NCI-H2029 treated with DMSO at 0.1 percent for 48 hours (cell line): ENCODE measurements at places on chromosomes 13 and 19.

- peak; percentile 83 for DNase-seq
These were observed 1.5 kb upstream of the CEACAM5 start for GRCh38 chr19:41706741-41707501.

DNA sequence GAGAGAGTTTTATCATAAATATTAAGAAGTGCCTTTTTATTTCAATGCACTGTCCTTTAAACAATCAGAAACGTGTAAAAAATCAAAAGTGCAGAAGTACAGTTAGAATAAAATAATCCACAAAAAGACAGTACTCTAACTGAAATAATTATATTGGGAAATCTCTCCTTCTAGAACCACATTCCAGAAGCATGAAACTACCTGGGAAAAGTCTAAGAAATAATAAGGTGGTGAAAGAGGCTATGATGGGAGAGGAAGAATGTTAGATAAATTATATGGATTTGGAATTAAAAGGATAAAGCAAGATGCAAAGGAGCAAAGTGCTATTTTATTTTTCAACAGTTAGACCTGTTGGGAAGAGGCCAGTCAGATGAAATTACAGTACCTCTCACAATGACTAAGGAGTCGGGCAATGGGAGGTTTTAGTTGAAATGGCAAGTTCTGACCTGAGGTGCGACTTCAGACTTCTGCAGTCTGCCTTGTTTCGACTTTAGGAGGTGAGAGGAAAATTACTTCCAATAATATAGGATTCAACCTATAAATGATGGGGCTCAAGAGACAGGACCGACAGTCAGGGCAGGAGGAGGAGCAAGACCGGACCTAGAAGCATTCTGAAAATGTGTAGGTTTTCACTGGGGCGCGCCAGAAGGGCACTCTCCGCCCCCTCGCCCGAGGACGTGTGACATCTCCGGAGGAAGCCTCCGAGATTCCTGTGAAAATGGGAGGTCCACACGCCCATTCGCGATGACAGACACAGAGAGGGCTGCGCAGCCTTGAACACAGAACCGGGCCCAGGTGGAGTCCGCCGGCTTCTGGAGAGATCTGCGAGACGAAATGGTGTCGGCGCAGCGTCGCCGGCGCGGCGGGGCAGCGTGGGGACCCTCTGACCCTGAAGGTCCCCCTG is 717 bp downstream of the SPRYD7 start:
- no peak for DNase-seq

DNA sequence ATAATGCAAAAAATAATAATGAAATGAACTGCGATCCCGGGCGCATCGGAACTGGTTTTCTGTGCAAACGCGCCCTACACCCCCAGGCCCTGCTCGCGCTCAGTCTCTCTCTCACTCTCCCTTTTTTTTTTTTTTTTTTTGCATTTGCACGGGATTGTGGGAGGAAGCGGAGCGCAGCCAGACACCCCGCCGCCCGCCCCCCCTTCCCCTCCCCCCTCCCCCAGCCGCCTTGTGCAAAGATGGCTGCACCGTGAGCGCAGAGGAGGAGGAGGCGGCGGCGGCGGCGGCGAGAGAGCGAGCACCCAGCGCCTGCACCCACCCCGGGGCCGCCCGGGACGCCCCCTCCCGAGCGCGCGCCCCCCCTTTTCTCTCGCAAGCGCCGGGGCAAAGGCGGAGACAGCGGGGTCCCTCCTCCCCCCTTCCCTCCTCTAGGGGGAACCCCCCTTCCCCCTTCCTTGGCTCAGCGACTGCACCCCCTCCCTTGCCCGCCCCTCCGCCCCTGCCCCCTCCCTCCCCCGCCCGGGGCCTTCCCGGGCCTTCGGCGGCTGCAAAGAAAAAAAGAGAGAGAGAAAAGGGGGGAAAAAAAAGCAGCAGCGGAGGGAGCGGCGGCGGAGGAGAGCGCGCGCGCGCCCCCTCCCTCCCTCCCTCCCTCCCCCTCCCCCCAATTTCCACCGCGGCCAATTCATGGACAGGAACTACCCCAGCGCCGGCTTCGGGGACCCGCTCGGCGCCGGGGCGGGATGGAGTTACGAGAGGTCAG is at the start of gene PRR12:
Gene PRR12, plus strand, starts transcription at position 212 of the 760 bp plus-strand sequence. Its CDS starts 473 bp downstream, at position 685.
- DNase-seq: peak; percentile 20

- no peak for DNase-seq
These were observed 38.8 kb upstream of the ALOX5AP start for GRCh38 chr13:30696278-30697176.

DNA sequence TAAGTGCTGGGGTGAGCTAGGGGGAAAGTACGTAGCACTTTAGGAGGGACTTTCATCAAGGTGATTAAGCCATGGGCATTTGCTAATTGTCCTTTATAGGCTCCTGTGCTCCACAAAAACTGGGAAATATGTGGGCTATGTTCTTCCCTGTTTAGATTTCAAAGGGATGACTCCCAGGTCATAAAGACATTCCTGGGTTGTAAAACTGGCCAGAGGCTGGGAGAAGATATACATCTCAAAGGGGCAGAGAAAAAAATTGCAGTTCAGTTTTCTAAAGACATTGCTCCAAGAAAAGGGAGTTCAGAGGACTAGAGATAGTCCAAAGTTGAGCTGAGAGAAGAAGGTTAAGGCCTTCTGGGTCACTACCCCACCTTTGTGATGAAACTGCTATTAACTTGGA is 204.8 kb downstream of the MYO16 start:
- no peak for DNase-seq

DNA sequence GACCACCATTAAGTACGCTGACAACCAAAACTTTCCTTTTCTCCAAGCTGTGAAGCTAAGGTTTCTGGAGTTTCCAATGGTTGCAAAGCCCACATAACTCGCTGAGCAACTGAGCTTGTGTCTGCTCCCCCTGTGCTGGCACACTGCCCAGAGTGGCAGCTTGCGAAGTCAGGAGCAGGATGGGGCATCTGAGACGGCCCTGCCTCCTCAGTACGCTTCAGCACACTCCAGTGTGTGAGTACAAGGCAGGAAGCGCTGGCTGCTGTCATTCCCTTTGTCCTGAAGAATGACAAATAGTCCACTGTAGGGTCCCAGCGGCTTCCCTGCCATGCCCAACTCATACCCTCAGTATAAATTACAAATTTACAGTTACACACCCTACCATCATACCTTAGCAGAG is 51.5 kb downstream of the SKA3 start:
- DNase-seq: peak; percentile 43

DNA sequence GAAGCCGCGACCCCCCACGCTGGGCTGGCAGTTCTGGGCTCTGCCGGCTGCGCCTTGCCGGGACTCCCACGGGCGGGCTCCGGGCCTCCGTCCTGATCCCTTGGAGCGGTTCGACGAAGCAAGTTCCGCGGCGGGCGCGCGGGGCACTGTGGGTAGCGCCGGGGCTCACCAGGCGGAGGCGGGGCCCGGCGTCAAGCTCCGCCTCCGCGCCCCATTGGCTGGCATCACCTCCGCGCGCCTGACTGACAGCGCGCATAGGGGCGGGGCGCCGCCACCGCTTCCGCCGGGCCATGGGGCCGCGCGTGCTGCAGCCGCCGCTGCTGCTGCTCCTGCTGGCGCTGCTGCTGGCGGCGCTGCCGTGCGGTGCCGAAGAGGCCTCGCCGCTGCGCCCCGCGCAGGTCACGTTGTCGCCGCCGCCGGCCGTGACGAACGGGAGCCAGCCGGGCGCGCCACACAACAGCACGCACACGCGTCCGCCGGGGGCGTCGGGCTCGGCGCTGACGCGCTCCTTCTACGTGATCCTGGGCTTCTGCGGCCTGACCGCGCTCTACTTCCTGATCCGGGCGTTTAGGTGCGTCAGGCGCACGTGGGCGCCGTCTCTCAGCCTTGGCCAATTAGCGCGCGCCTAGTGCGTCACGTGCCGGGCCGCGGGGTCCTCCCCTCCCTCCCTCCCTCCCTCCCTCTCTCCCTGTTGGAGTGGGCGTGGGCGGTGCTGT is at the start of gene FAM174C:
Gene FAM174C, plus strand, starts transcription at position 271 of the 716 bp plus-strand sequence. Its CDS starts 20 bp downstream, at position 291.
- DNase-seq: peak; percentile 73

- no peak for DNase-seq
These were observed 452.7 kb downstream of the SUCLA2 start for GRCh38 chr13:47548294-47548840.

DNA sequence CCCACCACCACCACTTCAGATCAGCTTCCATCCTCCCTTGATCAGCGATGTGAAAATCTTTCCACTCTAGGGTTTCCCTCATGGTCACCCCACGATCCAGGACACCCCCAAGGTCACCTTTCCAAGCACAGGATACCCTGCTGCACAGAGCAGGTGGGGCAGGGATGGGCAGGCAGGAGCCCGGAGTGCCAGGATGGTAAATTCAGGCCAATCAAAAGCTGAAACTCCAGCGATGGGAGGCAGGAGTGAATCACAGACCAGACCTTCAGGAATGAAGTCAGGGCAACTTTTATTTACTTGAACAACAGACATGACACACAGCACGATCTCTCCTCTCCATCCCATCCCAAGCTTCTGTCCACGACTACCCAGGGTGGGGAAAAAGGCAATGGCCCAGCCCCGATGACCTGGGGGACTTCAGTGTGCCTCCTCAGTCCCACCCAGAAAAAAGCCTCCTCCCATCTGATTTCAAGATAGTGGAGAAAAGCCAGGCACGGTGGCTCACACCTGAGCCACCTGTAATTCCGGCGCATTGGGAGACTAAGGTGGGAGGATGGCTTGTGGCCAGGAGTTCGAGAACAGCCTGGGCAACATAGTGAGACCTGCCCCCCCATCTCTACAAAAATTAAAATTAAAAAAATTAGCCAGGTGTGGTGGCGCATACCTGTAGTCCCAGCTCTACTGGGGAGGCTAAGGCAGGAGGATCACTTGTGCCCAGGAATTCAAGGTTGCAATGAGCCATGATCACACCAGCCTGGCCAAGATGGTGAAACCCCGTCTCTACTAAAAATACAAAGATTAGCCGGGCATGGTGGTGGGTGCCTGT is 39.2 kb downstream of the ZSWIM4 start:
- no peak for DNase-seq

DNA sequence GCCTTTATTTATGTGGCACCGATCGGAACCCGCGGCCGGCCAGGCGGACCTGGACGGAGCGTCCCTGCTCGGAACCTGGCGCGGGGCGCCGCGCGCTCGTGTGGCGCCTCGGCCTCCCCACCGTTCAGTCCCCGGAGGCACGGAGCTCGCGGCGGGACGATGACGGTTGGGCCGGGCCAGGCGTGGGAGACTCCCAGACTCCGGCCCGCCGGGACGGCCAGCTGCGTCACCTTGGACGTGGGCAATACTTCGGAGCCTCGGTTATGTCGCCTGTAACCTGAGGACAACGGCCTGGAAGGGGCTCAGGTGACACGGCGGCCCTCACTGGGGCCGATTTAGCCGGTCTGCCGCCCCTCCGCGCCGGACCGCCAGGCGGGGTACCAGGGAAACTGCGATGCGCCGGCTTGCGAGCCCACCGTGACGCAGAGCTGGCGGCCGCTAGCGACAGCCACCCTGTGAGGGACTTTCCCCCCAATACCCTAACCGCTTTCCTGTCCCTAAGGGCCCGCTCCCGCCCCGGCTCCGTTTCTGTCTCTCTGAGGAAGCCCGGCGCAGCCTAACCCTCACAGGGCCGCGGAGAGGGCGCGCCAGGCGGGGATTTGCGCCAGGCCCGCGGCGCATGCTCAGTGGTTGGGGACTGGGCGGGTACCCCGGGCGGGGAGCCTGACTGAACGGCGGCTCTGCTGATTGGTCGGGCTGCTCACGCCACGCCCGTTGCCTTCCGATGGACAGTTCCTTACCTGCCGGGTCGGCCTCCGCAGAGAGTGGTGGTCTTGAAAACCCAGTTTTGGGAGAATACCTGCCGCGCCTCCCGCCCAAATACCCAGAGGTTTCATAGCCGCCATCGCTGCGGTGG is 109.5 kb upstream of the DOCK9 start:
- DNase-seq: peak; percentile 39

DNA sequence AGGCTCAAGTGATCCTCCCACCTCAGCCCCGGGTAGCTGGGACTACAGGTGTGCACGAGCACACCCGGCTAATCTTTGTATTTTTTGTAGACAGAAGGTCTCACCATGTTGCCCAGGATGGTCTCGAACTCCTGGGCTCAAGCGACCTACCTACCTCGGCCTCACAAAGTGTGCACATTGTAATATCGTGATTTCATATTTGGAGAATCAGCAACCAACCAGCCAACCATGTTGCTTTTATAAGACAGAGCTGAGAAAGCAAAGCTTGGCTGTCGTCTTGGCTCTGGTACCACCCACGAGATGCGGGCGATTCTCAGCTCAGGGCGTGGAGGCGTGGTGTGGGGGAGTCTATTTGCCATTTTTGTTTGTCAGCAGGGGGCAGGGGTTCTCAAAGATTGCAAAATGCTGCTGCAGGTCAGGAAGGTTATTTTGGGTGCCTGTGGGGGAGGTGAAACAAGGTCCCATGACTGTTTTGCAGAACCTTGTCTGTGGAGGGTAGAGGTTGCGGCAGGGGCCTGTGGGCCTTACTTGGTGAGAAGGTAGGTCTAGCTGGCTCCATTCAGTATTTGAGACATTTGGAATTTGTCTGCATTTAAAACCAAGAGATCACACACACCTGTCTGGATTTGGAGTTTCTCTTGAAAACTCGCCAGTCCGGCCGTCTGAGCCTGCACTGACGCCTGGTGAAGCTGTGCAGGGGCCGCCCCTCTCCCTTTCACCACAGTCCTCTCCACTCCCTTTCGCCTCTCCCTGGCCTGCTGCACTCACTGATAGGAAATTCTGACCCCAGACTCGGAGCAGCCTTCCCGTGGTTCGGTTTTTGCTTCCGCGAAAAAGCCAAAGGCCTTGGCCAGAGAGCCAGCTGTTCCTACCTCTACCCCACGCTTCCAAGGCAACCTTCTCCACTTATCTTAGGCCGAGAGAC is 15.4 kb downstream of the TNFAIP8L1 start:
- DNase-seq: no peak

GRCh38 chr19:46134527-46134926 is 10.0 kb upstream of the IGFL3 start:
- no peak for DNase-seq

- no peak for DNase-seq
These were observed 36.5 kb downstream of the COL4A1 start for GRCh38 chr13:110270507-110270906.

- no peak for DNase-seq
These were observed 84.5 kb upstream of the ABCC4 start for GRCh38 chr13:95385798-95386197.

DNA sequence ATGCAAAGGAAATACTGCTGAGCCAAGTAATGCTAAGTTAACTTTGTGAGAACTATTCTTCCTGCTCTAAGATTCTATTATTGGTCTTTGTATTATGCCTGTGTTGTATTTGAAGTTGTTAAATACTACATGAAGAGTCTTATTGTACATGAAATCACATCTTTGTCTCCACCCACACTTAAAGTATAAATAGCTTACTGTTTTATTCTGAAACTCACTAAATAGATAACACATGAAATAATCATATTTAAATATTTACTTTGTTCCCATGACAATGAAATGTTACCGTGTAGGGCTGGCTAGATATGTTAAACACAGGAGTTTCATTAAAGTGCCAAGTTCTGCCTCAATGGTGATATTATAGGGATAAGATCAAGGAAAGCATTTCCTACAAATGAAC is 562.1 kb upstream of the ATXN8OS start:
- DNase-seq: no peak

DNA sequence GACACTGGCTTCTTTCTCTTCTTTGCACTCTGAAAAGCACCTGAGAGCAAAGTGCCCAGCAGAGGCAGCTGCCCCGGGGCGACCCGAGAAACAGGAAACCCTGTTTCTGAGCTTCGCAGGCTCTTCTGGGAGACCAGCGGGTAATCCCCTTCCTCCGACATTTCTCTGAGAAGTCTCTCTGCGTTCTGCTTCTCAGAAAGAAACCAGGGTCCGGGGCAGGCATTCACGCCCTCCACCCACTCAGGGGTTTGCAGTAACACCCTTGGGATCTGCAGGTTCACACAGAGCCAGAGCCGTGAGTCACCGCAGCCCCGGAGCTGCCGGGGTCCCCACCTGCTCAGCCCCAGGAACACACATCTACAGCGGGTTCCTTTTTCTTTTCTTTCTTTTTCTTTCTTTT is 86.0 kb downstream of the GADD45B start:
- DNase-seq: no peak

GRCh38 chr19:29191005-29191404 is 21.9 kb downstream of the UQCRFS1 start:
- DNase-seq: no peak
